ENCODE measurements at places on chromosomes 12 and 14.

DNA sequence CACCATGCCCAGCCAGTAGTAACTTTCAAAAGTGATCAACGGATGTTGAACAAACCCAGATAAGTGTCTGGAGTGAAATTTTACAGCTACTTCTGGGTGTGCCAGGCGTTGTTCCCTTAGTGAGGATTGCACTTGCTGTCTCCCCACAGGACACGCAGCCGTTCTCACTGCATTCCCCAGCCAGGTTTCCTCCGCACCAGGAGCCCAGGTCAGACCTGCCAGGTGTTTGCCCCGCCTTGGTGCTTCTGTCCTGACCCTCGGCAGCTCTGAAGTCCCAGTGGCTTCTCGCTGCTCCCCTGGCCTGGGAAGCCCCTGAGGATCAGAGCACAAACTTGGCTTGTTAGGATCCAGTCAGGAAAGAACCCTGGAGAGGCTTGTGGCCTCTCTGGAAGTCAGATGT is 36.2 kb downstream of the MMAB start:
- no peak for DNase-seq

- DNase-seq: no peak
Observed at GRCh38 chr14:42994051-42994736, 1387.5 kb downstream of the LRFN5 start.

GRCh38 chr12:118830296-118830695 is 151.0 kb upstream of the SRRM4 start:
- DNase-seq: peak; percentile 82

- DNase-seq: no peak
Observed at GRCh38 chr12:54196396-54196795, 7.6 kb upstream of the SMUG1 start.

DNA sequence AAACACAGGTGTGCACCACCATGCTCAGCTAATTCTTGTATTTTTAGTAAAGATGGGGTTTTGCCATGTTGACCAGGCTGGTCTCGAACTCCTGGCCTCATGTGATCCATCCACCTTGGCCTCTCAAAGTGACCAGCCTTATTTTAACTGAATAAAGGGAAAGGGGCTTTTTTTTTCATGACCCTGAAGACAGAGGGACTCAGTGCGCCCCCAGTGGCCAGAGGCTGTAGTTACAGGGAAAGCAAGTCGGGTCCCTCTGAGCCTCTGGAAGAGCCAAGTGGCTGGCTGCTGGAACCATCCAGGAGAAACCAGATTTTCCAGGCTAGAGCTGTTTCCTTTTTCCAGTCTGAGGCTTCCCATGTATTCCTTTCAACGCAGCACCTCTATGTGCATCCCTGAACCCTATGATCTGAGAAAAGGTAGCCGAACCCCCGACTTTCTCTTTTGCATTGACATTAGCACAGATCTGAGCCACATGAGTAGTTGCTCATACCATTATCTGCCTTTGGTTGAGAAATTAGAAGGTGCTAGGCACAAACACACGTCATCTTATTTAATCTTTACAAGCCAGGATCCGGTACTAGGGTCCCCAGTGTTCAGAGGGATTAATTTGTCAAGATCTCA is 342.7 kb downstream of the CACNA1C start:
- peak; percentile 68 for DNase-seq

- no peak for DNase-seq
Observed at GRCh38 chr12:104747330-104747729, 210.8 kb downstream of the SLC41A2 start.

- no peak for DNase-seq
Observed at GRCh38 chr12:127231371-127231770, 1035.6 kb upstream of the TMEM132C start.

DNA sequence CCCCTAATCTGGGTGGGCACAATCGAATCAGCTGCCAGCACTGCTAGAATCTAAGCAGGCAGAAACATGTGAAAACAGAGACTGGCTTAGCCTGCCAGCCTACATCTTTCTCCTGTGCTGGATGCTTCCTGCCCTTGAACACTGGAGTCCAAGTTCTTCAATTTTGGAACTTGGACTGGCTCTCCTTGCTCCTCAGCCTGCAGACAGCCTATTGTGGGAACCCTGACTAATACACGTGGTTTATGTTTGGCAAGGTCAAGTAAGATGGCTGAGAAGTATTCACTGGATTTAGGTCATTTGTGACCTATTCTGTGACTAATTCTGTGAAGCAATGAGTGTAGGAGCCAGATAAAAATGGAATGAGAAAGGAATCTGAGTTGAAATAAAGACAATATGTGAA is 11.0 kb downstream of the GPR135 start:
- no peak for DNase-seq

GRCh38 chr12:11633968-11634367 is 15.5 kb upstream of the ETV6 start:
- DNase-seq: no peak

DNA sequence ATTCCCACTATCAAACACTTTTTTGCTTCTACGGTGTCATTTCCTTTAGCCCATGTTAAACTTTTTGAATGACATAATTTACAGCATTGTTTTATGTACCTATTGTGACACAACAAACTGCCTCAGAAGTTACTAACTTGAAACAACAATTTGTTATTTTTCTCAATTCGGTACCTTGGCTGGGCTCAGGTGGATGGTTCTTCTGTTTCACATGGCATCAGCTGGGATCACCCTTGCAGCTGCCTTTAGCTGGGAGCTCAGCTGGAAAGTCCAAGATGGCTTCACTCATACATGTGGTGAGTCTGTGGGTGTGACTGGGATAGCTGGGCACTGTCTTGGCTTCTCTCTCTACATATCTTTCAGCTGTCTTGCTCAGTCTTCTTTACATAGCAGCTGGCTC is 156.0 kb downstream of the GXYLT1 start:
- DNase-seq: no peak

DNA sequence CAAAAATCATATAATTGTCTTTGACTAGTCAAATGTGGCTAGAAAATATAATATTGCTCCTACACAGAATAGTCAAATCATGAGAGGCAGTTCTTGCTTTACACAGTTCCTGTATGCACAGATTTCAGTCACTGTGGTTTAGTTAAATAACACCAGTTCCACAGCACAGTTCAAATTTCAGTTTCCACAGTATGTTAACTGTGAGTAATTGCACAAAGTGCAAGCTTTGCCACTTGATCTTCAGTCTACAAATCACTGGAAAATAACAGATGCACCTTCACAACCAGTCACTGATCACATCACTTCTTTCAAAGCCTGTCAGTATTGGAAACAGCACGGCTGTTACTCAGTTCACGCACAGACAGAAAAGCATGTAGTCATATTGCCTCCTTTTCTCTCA is 38.7 kb downstream of the KCNH5 start:
- DNase-seq: peak; percentile 75

GRCh38 chr12:116087962-116088361 is 189.5 kb downstream of the MED13L start:
- DNase-seq: no peak

GRCh38 chr14:32303865-32304264 is 25.2 kb upstream of the AKAP6 start:
- no peak for DNase-seq

- no peak for DNase-seq
Observed at GRCh38 chr12:2495417-2496112, 299.2 kb upstream of the FKBP4 start.

DNA sequence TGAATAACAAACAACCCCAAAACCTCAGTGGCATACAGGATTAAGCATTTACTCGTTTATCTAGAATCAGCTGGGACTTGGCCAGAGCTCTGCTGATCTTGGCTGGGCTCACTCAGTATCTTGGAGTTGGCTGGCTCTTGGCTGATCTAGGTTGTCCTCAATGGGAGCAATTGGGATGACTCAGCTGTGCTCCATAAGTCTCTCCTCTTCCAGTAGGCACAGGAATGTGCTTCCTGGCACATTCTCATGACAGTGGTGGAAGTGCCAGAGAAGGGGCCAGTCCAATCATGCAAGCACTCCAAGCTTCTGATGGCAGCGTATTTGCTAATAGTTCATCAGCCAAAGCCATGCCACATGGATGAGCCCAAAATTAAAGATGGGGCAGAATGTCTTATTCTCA is 41.7 kb upstream of the ANO4 start:
- no peak for DNase-seq

- no peak for DNase-seq
Observed at GRCh38 chr12:4824380-4824779, 85.3 kb upstream of the KCNA1 start.

GRCh38 chr12:88743946-88744685 is 163.8 kb upstream of the KITLG start:
- no peak for DNase-seq

- DNase-seq: no peak
Observed at GRCh38 chr12:72359416-72359815, 87.2 kb downstream of the TRHDE start.

DNA sequence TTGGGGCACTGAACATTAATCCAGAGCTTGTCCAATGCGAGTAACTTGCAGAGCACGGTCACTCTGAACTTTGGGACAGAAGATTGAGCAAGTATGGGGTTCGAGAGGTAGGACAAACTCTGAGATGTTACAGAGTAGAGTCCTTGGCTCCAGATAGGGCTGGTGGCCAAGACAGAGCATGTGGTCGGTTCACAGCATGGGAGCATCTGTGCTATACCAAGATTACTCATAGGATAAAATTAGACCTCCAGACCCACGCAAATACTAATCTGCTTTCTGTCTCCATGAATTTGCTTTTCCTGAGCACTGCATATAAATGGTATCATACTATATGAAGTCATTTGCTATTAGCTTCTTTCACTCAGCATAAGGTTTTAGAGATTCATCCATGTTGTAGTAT is 93.4 kb upstream of the TBX5 start:
- no peak for DNase-seq
